Activated T-cell treated with anti-CD3 and anti-CD28 coated beads, Interleukin-2, amount 50 U/mL, for 72 hours (primary cell): ENCODE measurements at places on chromosomes 4 and X.

DNA sequence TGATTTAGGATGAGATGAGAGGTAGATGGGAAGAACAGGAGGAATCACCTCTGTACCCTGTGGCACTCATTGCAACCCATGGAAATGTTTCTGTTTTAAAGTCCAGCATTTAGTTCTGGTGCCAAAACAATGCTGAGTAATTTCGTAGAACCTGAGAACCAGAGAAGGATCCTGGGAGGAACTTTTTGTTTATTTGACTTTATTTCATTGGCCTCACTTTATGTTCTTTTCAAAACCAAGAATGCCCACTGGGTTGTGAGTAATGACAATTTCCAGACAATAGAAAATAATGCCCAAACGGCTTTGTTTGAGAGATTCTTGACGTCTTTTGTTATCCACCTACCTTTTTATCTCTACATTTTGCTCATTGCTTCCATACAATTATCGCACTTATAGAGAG, 111.3 kb downstream of the SHROOM3 start:
- no peak for DNase-seq

- no peak for DNase-seq
These were observed 2.1 kb upstream of the ADH5 start for GRCh38 chr4:99090481-99091215.

GRCh38 chr4:41334182-41334581, 77.5 kb downstream of the UCHL1 start:
- DNase-seq, result no peak

- DNase-seq, result no peak
These were observed 120.0 kb downstream of the ADGRL3 start for GRCh38 chr4:61320154-61320553.

DNA sequence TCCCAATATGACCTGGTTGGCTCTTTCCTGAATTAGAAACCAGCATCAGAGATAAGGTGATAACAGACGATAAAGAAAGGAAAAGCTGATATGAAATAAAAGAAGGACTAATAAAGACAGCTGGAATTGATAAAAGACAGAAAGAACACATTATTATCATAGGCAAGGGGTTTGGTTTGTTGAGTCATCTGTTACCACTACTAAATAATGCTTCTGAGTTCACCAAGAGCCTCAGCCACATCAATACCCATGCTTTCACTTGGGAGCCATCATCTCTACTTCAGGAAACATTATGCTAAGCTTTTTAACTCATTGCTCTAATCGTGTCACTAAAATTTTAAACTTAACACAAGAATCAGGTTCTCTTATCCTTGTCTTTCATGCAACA, 27.6 kb downstream of the ANXA5 start:
- DNase-seq, result no peak

DNA sequence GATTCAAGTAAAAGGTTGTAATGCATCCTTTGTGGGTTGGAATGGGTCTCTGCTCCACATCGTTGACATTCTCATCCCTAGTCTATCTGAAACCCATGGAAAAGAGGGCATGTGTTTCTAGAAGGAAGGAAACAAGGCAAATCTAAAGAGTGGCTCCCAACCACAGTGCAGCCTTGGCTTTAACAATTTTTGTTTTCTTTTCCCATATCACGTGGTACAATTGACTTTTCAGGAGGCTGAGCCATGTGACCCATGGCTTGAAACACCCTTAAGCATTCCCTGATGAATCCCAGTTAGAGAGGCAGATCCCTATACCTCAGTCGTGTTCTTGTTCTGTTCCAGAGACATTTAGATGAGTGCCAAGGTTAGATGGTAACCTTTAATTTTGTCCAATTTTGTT, 12.8 kb downstream of the DCUN1D4 start:
- DNase-seq, result no peak

DNA sequence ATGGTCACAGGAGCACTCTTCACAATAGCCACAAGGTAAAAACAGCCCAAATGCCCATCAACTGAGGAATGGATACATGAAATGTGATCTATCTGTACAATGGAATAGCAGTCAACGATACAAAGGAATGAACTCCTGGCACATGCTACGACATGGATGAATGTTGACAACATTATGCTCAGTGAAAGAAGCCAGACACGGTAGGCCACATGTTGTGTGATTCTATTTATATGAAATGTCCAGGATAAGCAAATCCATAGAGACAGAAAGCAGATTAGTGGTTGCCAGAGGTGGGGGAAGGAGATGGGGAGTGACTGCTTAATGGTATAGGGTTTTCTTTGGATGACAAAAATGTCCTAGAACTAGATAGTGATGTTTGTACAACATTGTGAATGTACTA, 58.7 kb upstream of the GPM6B start:
- no peak for DNase-seq

- DNase-seq, result no peak
These were observed 3.6 kb upstream of the KLHL2 start for GRCh38 chr4:165203541-165204461.

DNA sequence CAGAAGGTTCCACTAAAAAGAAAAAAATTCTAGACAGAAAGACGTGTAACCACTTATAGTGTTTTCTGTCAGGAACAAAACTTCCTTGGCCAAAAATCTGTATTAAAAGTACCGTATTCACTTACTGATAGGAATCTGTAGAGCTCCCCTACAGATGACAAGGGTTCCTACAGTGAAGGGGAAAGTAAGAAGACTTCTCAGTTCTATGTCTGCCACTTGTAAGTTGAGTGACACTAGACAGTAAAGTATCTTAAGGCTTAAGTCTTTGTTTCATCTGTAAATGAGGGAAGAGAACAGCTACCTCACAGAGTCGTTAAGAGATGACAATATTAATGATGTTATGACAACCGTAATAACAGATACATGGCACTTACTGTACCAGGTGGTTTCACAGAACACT, 3.3 kb downstream of the COQ2 start:
- DNase-seq, result no peak
